Activated CD8-positive, alpha-beta T cell treated with anti-CD3 and anti-CD28 coated beads for 36 hours (primary cell): ENCODE measurements at places on chromosomes 12 and 14.

GRCh38 chr14:39988939-39989338, 556.7 kb upstream of the FBXO33 start:
- H3K4me1 ChIP-seq: no peaks in the 10 kb centered on the region
- H3K4me3 ChIP-seq: no peak overlapping the region
- H3K27ac ChIP-seq: no peak overlapping the region
- no peak for DNase-seq
- no peaks in the 10 kb centered on the region for H3K27me3 ChIP-seq
- H3K36me3 ChIP-seq: no peaks in the 10 kb centered on the region

GRCh38 chr14:96479435-96480146, 22.6 kb upstream of the PAPOLA start:
- peaks cover 5% of the 10 kb centered on the region for H3K27me3 ChIP-seq
- no peaks in the 10 kb centered on the region for H3K36me3 ChIP-seq
- DNase-seq: no peak
- no peak overlapping the region for H3K27ac ChIP-seq
- no peak overlapping the region for H3K4me3 ChIP-seq

- H3K27me3 ChIP-seq: no peaks in the 10 kb centered on the region
- peak; percentile 66 for DNase-seq
- no peak overlapping the region for H3K4me3 ChIP-seq
These were observed 87.7 kb upstream of the FOXN3 start for GRCh38 chr14:89504602-89505313.

DNA sequence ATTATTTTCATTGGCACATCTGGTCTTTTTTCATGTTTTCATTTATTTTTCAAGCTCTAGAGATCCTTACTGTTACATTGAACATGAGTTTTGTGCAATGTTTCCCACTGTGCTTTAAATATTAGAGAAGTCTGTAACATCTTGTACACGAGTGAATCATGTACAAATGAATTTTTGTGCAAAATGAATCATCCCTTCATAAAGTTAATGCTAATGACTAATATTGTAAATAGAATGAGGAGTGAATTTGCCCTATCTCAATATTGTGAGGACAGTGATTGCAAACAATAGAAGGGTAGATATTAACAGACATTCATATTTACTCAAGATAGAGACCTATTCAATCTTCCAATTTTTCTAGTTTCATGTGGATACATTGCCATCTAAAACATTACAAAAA, 463.3 kb upstream of the FOXG1 start:
- H3K27me3 ChIP-seq: no peaks in the 10 kb centered on the region
- H3K4me1 ChIP-seq: no peaks in the 10 kb centered on the region
- DNase-seq: no peak
- H3K4me3 ChIP-seq: no peak overlapping the region
- H3K27ac ChIP-seq: no peak overlapping the region

DNA sequence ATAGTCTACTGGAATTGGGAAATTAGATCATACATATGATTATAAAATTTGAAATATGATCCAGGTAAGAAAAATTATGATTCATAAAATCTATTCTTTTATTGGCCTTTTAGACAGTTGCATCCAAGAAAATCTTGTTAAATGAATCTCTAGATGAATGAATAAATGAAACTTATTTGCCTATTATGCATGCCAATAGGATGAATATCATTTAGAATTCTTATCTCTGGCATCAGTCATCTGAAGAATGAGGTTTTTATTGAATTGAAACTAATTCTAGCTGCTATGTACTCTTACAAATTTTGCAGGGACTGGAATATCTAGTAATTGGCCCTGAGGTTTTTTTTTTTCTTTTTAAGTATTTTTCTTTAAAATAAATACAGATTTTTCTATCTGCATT, 475.5 kb downstream of the NAV3 start:
- H3K27me3 ChIP-seq: no peaks in the 10 kb centered on the region
- DNase-seq: no peak
- H3K27ac ChIP-seq: no peak overlapping the region
- H3K4me3 ChIP-seq: no peak overlapping the region
- no peaks in the 10 kb centered on the region for H3K4me1 ChIP-seq

- no peak overlapping the region for H3K27ac ChIP-seq
- no peak overlapping the region for H3K4me3 ChIP-seq
- H3K27me3 ChIP-seq: peaks cover 26% of the 10 kb centered on the region
- H3K4me1 ChIP-seq: no peaks in the 10 kb centered on the region
- H3K36me3 ChIP-seq: no peaks in the 10 kb centered on the region
These were observed 17.1 kb downstream of the ANO2 start for GRCh38 chr12:5927732-5928516.

DNA sequence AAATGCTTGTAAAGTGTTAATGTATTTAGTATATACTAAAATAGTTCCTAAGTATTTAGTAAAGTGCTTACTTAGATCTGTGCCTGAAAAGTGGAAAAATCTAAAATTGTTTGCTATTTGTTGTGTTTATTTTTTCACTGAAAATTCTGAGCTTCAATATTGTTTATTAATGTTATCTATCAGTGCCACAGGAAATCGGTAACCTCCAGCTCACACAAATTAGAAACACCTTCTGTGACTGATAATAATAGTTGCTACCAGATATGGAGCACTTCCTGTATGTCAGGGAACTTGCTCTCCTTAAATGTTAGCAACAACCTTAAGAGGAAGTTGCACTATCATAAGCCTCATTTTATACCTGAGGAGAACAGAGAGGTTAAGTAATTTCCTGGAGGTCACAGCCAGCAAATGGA, 723 bp upstream of the LRP10 start:
- H3K36me3 ChIP-seq: peaks cover 8% of the 10 kb centered on the region
- H3K4me3 ChIP-seq: peak overlapping the region; percentile 93
- H3K27ac ChIP-seq: peak overlapping the region; percentile 100
- peaks cover 25% of the 10 kb centered on the region for H3K4me1 ChIP-seq

GRCh38 chr14:65867333-65867732, 454.8 kb downstream of the FUT8 start:
- no peaks in the 10 kb centered on the region for H3K36me3 ChIP-seq
- no peak overlapping the region for H3K4me3 ChIP-seq

GRCh38 chr12:48736456-48736855, 19.9 kb upstream of the CCNT1 start:
- DNase-seq: no peak
- H3K27me3 ChIP-seq: peaks cover 10% of the 10 kb centered on the region
- no peak overlapping the region for H3K4me3 ChIP-seq
- H3K4me1 ChIP-seq: no peaks in the 10 kb centered on the region

GRCh38 chr12:68291396-68292036, 38.1 kb upstream of the IL22 start:
- H3K4me3 ChIP-seq: no peak overlapping the region
- no peak for DNase-seq
- peaks cover 42% of the 10 kb centered on the region for H3K4me1 ChIP-seq
- H3K27me3 ChIP-seq: no peaks in the 10 kb centered on the region
- peaks cover 8% of the 10 kb centered on the region for H3K36me3 ChIP-seq

- no peak overlapping the region for H3K4me3 ChIP-seq
- H3K27ac ChIP-seq: no peak overlapping the region
- no peaks in the 10 kb centered on the region for H3K36me3 ChIP-seq
- peaks cover 36% of the 10 kb centered on the region for H3K27me3 ChIP-seq
- no peaks in the 10 kb centered on the region for H3K4me1 ChIP-seq
- DNase-seq: no peak
These were observed 135.8 kb upstream of the VRK1 start for GRCh38 chr14:96661244-96661969.

DNA sequence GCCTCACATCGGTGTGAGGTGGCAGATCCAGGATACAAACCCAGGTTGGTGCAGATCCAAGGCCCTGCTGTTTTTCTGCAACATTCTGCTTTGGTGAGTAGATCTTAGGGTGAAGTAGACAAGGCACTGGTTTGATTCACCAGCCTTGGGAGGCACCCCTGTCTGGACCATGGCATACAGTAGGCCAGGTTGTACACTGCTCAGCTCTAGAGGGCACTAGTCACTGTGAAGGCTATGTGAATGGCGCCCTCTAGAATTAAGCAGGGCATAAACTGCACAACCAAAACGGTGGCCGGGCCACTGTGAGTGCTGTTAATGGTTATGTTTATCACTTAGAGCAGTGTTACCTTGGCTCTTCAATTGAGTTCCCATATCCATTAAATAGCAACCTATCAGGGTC, 280.6 kb upstream of the PWP1 start:
- no peak overlapping the region for H3K27ac ChIP-seq
- H3K27me3 ChIP-seq: no peaks in the 10 kb centered on the region
- H3K4me1 ChIP-seq: peaks cover 21% of the 10 kb centered on the region
- no peak overlapping the region for H3K4me3 ChIP-seq
- DNase-seq: peak; percentile 64

DNA sequence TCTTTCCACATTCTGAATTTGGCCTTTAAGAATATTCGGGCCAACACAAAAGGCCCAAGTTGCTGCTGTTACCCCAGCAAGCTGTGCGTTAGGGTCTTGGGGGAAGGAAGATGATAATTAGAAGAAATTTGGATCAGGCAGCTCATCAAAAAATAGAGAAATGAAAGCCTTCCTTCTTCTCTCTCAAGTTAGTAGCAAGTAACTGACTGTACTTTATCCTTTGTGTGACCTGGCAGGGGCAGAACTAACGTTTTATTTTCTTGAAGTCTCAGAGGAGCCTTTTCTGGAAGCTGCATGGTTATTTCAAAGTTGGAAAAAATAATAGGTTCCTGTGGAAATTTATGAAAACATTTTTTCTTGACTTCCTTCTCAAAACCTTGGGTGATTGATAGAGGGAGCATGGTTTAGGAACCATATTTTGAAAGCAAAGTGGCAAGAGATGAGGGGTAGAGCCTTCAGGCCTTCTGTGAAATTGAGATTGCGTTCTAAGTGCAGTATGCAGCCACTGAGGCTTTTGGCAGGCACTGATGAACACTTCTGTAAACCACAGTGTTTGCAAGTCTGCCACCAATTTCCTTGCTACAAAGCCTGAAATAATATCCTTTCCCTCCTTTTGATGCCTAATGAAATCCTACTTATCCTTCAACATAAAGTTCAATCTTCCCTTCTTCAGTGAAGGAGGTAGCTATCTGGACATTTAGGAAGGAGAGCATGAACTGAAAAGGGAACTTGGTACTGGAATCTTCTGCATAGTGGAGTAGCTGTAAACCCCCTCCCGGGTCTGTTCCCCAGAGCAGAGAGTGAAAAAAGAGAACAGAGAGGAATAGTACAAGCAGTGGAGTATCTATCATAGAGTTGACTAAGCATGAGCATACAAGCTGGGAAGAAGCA, 123.2 kb downstream of the FGD4 start:
- H3K4me3 ChIP-seq: no peak overlapping the region
- DNase-seq: no peak
- H3K27me3 ChIP-seq: no peaks in the 10 kb centered on the region
- no peak overlapping the region for H3K27ac ChIP-seq

DNA sequence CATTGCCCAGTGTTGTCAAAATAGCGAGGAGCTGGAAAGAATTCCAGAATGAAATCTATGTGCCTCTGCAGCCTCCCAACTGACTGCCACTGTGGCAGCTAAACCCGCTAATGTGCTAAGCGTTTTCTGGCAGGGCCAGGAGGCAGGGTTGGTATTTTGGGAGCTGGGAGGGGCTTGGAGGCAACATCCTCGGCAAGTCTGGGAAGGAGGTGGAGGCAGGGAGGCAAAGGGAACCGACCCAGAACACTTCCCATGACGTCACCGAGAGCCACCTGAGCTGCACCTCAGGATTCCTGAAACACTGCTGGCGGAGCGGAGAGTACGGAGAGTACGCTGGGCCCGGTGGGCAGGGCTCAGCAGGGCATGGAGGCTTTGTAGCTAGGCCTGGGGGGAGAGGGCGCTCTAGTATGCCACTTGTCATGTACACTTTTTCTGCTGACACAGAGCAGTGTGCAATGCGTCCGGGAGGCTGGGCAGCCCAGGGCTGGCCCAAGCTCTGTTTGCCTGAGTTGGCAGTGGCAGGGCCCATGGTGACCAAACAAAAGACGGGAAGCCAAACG, 81.5 kb downstream of the DPF3 start:
- H3K27ac ChIP-seq: no peak overlapping the region
- H3K27me3 ChIP-seq: no peaks in the 10 kb centered on the region
- peaks cover 41% of the 10 kb centered on the region for H3K4me1 ChIP-seq
- no peak for DNase-seq
- no peak overlapping the region for H3K4me3 ChIP-seq

- peak; percentile 31 for DNase-seq
- no peaks in the 10 kb centered on the region for H3K27me3 ChIP-seq
- H3K4me1 ChIP-seq: peaks cover 16% of the 10 kb centered on the region
- peak overlapping the region; percentile 83 for H3K27ac ChIP-seq
- peak overlapping the region; percentile 73 for H3K4me3 ChIP-seq
- peaks cover 2% of the 10 kb centered on the region for H3K36me3 ChIP-seq
These were observed 13.0 kb upstream of the LRRC23 start for GRCh38 chr12:6891646-6892001.

- no peaks in the 10 kb centered on the region for H3K27me3 ChIP-seq
- DNase-seq: no peak
- no peaks in the 10 kb centered on the region for H3K4me1 ChIP-seq
- no peak overlapping the region for H3K4me3 ChIP-seq
These were observed 1119.1 kb upstream of the ATXN7L3B start for GRCh38 chr12:73418541-73418940.

- H3K36me3 ChIP-seq: peaks cover 26% of the 10 kb centered on the region
- H3K27ac ChIP-seq: peak overlapping the region; percentile 63
- no peak for DNase-seq
- peaks cover 23% of the 10 kb centered on the region for H3K4me1 ChIP-seq
- H3K27me3 ChIP-seq: no peaks in the 10 kb centered on the region
These were observed 36.2 kb downstream of the PAPOLA start for GRCh38 chr14:96538097-96538989.

GRCh38 chr12:59594943-59595500, 807 bp upstream of the SLC16A7 start:
- peaks cover 43% of the 10 kb centered on the region for H3K4me1 ChIP-seq
- peak overlapping the region; percentile 98 for H3K27ac ChIP-seq
- no peaks in the 10 kb centered on the region for H3K27me3 ChIP-seq
- peak overlapping the region; percentile 85 for H3K4me3 ChIP-seq
- peaks cover 26% of the 10 kb centered on the region for H3K36me3 ChIP-seq
